ENCODE measurements at places on chromosomes 6 and 20. TPM values are rescaled to one million over a fixed set of nuclear protein-coding genes. Genes with fewer than 3 reads are reported as not detected.

- H3K27ac ChIP-seq, result no peak overlapping the region
- no peaks in the 10 kb centered on the region for H3K36me3 ChIP-seq
- no peak for DNase-seq
- H3K27me3 ChIP-seq, result no peaks in the 10 kb centered on the region
- H3K4me3 ChIP-seq, result no peak overlapping the region
Measured at GRCh38 chr6:38024908-38025307, 205.4 kb downstream of the ZFAND3 start.

DNA sequence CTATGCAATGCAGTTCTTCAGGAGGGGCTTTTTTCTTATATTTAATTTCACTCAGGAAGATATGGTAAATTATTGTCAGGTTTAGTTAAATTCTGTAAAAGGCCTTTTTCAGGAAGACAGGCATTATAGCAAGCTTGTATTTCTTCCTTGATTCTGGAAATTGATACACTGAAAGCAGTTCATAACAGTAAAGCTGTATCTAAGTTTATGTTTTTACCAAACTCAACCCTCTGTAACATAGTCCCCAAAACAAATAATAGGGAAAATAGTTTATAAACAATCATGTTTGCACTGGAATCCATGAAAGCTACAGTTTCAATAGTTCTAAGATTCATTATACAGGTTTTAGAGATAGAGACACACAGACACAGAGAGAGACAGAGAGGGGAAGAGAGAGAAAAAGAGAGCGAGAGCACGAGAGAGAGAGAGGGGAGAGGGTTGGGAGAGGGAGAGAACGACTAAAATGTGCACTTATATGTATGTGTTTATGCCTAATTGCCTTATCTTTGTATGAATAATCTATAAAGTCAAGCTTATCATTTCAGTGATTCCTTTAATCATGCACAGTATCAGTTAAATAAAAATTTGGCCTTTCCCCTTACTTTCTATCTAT lies 454.4 kb downstream of the RFPL4B start:
- no peaks in the 10 kb centered on the region for H3K36me3 ChIP-seq
- no peaks in the 10 kb centered on the region for H3K27me3 ChIP-seq

DNA sequence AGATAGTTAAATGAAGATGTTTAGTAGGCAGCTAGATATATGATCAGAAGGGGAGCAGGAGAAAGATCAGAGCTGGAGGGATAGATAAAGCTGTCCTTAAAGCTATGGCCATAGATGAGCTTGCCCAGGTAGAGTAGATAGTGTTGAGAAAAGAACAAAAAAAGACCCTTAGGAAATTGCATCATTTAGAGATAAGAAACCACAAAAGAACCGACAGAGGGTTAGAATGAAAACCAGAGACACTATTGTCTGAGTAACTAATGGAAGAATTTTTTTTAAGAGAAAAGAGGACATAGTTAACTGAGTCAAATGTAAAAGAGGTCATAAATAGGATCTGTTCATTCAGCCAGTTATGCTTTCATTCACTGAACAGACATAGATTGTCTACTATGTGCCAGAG lies 101.8 kb downstream of the TNFAIP3 start:
- no peak for DNase-seq
- no peaks in the 10 kb centered on the region for H3K27me3 ChIP-seq
- peaks cover 40% of the 10 kb centered on the region for H3K4me1 ChIP-seq
- peaks cover 2% of the 10 kb centered on the region for H3K36me3 ChIP-seq
- H3K27ac ChIP-seq, result peak overlapping the region; percentile 87

MOXD1 gene
- total RNA-seq, result not detected

CYP39A1 gene
- not detected for total RNA-seq

- no peak overlapping the region for H3K27ac ChIP-seq
- H3K4me3 ChIP-seq, result no peak overlapping the region
- DNase-seq, result no peak
- H3K27me3 ChIP-seq, result no peaks in the 10 kb centered on the region
Measured at GRCh38 chr6:150756173-150756572, 109.3 kb upstream of the MTHFD1L start.

DNA sequence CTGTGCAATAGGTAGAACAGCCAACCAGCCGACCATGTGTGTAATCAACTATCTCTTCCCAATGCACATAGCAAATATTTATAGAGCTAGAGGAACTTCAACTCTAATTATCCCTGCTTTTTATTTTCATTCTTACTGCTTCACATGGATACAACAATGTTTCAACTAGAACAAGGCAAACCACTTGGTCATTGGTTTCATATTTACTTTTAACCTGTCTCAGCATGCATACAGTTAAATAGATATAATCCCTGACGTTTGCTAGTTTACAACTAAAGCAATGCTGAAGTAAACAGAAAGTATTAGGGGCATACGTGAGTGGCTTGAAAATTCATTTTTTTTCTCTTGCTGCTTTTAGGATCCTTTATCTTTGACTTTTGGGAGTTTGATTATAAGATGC lies 318.5 kb upstream of the MAP3K7 start:
- DNase-seq, result no peak
- H3K27ac ChIP-seq, result no peak overlapping the region
- H3K36me3 ChIP-seq, result no peaks in the 10 kb centered on the region

AK9 gene
- total RNA-seq, result 5.3 TPM

- no peak for DNase-seq
- H3K4me3 ChIP-seq, result no peak overlapping the region
- H3K27me3 ChIP-seq, result peaks cover 43% of the 10 kb centered on the region
- no peak overlapping the region for H3K27ac ChIP-seq
Measured at GRCh38 chr20:44756956-44757355, 11.3 kb downstream of the KCNK15 start.

PRPH2 gene
- total RNA-seq, result not detected

BPIFB1 gene
- total RNA-seq, result not detected

- peak overlapping the region; percentile 56 for H3K27ac ChIP-seq
- no peak for DNase-seq
- no peak overlapping the region for H3K4me3 ChIP-seq
Measured at GRCh38 chr20:13139459-13140150, 81.5 kb upstream of the ISM1 start.

GRCh38 chr6:2245877-2246863 lies 765 bp upstream of the GMDS start:
- peak overlapping the region; percentile 94 for H3K27ac ChIP-seq
- no peaks in the 10 kb centered on the region for H3K27me3 ChIP-seq
- H3K4me3 ChIP-seq, result peak overlapping the region; percentile 89
- H3K4me1 ChIP-seq, result peaks cover 37% of the 10 kb centered on the region
- H3K36me3 ChIP-seq, result peaks cover 5% of the 10 kb centered on the region

- H3K36me3 ChIP-seq, result peaks cover 5% of the 10 kb centered on the region
- H3K4me3 ChIP-seq, result no peak overlapping the region
- H3K4me1 ChIP-seq, result peaks cover 23% of the 10 kb centered on the region
- H3K27ac ChIP-seq, result no peak overlapping the region
Measured at GRCh38 chr6:395432-396125, 4.0 kb downstream of the IRF4 start.

ZNF334 gene
- 0.21 TPM for total RNA-seq

- H3K27me3 ChIP-seq, result no peaks in the 10 kb centered on the region
- peak overlapping the region; percentile 87 for H3K27ac ChIP-seq
Measured at GRCh38 chr6:137969874-137970273, 102.8 kb downstream of the TNFAIP3 start.

IL17A gene
- 0.50 TPM for total RNA-seq

- no peaks in the 10 kb centered on the region for H3K27me3 ChIP-seq
- DNase-seq, result no peak
- H3K36me3 ChIP-seq, result no peaks in the 10 kb centered on the region
- H3K27ac ChIP-seq, result no peak overlapping the region
- peak overlapping the region; percentile 31 for H3K4me3 ChIP-seq
- H3K4me1 ChIP-seq, result peaks cover 17% of the 10 kb centered on the region
Measured at GRCh38 chr20:62621251-62622110, 20.8 kb upstream of the SLCO4A1 start.

GRCh38 chr6:134835993-134836392 lies 113.9 kb downstream of the ALDH8A1 start:
- no peak overlapping the region for H3K27ac ChIP-seq
- H3K36me3 ChIP-seq, result no peaks in the 10 kb centered on the region
- no peaks in the 10 kb centered on the region for H3K4me1 ChIP-seq
- no peak for DNase-seq
- H3K4me3 ChIP-seq, result no peak overlapping the region

DNA sequence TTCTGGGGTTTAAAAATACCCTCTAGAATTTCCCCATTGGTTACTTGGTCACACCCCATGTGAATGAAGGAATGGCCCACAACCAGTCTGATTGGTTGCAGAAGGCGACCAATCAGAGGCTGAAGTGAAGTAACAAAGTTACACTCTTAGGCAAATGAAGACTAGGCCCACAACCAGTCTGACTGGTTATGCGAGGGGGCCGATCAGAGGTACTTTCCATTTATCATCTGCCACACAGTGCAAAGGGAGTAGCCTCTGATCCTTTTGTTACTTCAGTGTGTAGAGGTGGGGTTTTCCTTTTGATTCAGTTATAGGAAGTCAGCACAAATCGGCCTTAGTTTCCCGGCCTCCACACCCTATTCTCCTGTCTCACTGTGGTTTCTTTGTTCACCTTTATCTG lies 61.2 kb upstream of the SGK1 start:
- no peaks in the 10 kb centered on the region for H3K27me3 ChIP-seq
- H3K4me3 ChIP-seq, result no peak overlapping the region
- no peak for DNase-seq
- peaks cover 2% of the 10 kb centered on the region for H3K36me3 ChIP-seq

PPP1R14C gene
- not detected for total RNA-seq

TBXT gene
- total RNA-seq, result not detected

- no peaks in the 10 kb centered on the region for H3K4me1 ChIP-seq
- no peaks in the 10 kb centered on the region for H3K27me3 ChIP-seq
- no peak overlapping the region for H3K27ac ChIP-seq
Measured at GRCh38 chr6:71079677-71080076, 122.8 kb upstream of the B3GAT2 start.

DNA sequence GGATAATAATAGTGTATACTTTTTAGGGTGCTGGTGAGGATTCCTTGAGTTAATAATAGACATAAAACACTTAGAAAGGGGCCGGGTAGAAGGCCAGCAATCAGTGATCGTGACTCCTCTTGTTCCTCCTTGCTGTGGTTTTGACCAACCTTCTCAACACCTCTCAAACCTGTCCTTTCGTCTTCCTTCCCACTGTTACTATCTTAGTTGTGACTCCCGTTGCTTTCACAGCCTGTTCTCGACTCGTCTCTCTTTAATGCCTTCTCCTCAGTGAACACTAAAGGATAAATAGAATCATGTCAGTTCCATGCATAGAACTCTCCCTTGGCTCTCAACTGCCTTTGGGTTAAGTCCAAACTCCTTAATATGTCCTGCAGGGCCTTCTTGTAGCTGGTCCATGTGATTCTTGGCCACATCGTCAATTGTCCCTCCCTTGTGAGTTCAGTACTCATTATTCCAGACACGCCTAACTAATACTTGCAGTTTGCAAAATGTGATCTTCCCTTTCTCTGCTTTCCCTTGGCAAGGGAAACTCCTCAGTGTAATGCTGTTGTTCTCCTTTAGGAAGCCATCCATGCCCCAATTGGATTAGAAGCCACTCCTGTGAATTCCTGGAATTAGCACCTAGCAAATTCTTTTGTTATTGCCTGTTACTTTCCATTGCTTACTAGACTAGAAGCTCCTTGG lies 164.9 kb downstream of the UTRN start:
- H3K4me1 ChIP-seq, result peaks cover 5% of the 10 kb centered on the region
- peaks cover 13% of the 10 kb centered on the region for H3K36me3 ChIP-seq
- no peak for DNase-seq
- H3K27ac ChIP-seq, result no peak overlapping the region

DNA sequence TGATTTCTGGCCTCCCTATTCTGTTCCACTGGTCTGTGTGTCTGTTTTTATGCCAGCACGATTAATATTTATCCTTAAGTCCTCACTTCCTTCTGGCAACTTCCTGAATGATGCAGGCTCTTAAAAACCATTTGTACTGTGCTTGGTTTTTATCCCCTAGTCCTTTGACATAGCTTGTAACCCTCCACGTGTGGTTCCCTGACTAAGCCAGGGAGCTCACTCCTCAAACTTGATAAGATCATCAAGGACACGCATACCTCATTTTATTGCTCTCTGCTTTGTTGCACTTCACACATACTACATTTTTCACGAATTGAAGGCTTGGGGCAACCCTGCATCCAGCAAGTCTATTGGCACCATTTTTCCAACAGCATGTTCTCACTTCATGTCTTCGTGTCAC lies 166.4 kb upstream of the UST start:
- peaks cover 7% of the 10 kb centered on the region for H3K4me1 ChIP-seq
- no peak for DNase-seq
- H3K36me3 ChIP-seq, result peaks cover 2% of the 10 kb centered on the region
- H3K27me3 ChIP-seq, result peaks cover 44% of the 10 kb centered on the region
- H3K27ac ChIP-seq, result no peak overlapping the region
- no peak overlapping the region for H3K4me3 ChIP-seq

DSP gene
- total RNA-seq, result not detected

DNA sequence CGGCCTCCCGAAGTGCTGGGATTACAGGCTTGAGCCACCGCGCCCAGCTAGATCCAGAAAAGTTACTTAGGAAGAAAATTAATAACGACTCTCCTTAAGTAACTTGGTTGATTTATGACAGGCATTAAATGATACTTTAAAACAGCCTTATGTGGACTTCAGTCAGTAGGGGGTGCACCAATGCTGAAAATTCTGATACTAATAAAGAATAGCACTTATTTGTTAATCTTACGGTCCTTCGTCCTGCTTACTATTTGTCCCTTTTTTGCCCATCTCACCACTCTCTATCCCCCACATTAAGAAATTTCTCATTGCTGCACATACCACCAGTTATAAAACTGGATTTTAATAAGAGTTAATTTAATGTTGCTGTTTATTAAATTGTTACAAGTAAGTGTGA lies 12.7 kb upstream of the PRELID3B start:
- no peak overlapping the region for H3K4me3 ChIP-seq
- DNase-seq, result no peak
- H3K27ac ChIP-seq, result no peak overlapping the region
- peaks cover 2% of the 10 kb centered on the region for H3K36me3 ChIP-seq
- peaks cover 38% of the 10 kb centered on the region for H3K27me3 ChIP-seq

ARFGEF3 gene
- 0.03 TPM for total RNA-seq

FHL5 gene
- not detected for total RNA-seq

DNA sequence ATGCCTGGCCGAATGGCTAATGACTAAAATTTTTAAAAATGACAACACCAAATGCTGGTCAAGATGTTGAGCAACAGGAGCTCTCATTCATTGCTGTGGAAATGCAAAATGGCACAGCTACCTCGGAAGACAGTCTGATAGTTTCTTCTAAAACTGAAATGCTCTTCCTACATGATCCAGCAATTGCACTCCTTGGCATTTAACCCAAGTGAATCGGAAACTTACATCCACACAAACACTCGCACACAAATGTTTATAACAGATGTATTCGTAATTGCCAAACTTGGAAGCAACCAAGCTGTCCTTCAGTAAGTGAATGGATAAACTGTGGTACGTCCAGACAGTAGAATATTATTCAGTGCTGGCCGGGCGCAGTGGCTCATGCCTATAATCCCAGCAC lies 56.4 kb upstream of the NCOA3 start:
- no peak overlapping the region for H3K4me3 ChIP-seq
- H3K4me1 ChIP-seq, result no peaks in the 10 kb centered on the region
- no peak for DNase-seq
- no peak overlapping the region for H3K27ac ChIP-seq
- H3K27me3 ChIP-seq, result no peaks in the 10 kb centered on the region

RAET1G gene
- total RNA-seq, result not detected

DNA sequence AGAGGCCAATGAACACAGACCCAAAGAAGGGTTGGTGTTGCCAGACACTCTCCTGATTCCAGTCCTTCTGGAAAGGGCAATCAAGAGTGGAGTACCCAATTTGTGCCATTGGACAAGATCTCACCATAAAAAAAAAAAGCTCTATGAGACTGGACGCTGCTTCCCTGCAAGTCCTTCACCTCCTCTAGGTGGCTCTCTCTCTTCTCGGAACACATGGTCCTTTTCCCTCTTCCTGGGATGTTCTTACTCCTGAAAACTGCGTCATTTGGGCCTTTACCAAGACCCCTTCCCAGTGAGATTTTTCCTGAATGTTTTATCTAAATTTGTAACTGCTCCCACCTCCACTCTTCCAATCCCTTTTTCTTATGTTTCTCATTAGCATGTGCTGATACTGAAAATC lies 280.8 kb downstream of the FOXA2 start:
- no peaks in the 10 kb centered on the region for H3K4me1 ChIP-seq
- no peaks in the 10 kb centered on the region for H3K36me3 ChIP-seq
- no peaks in the 10 kb centered on the region for H3K27me3 ChIP-seq

Measured in T-helper 17 cell (primary cell).